ENCODE measurements at places on chromosomes 1 and 21.

GRCh38 chr1:13462682-13463081 is 51.1 kb downstream of the LRRC38 start:
- peaks cover 6% of the 10 kb centered on the region for H3K27me3 ChIP-seq
- no peak overlapping the region for H3K27ac ChIP-seq
- no peak overlapping the region for H3K4me3 ChIP-seq
- H3K4me1 ChIP-seq: no peaks in the 10 kb centered on the region
- no peak for DNase-seq

- H3K27me3 ChIP-seq: no peaks in the 10 kb centered on the region
- H3K36me3 ChIP-seq: peaks cover 86% of the 10 kb centered on the region
- peak overlapping the region; percentile 99 for H3K27ac ChIP-seq
- no peak for DNase-seq
- peaks cover 94% of the 10 kb centered on the region for H3K4me1 ChIP-seq
Observed at GRCh38 chr1:89719502-89720306, 86.8 kb downstream of the LRRC8C start.

- H3K4me1 ChIP-seq: no peaks in the 10 kb centered on the region
- H3K4me3 ChIP-seq: no peak overlapping the region
- no peak overlapping the region for H3K27ac ChIP-seq
Observed at GRCh38 chr1:68959461-68960030, 462.7 kb upstream of the DEPDC1 start.

DNA sequence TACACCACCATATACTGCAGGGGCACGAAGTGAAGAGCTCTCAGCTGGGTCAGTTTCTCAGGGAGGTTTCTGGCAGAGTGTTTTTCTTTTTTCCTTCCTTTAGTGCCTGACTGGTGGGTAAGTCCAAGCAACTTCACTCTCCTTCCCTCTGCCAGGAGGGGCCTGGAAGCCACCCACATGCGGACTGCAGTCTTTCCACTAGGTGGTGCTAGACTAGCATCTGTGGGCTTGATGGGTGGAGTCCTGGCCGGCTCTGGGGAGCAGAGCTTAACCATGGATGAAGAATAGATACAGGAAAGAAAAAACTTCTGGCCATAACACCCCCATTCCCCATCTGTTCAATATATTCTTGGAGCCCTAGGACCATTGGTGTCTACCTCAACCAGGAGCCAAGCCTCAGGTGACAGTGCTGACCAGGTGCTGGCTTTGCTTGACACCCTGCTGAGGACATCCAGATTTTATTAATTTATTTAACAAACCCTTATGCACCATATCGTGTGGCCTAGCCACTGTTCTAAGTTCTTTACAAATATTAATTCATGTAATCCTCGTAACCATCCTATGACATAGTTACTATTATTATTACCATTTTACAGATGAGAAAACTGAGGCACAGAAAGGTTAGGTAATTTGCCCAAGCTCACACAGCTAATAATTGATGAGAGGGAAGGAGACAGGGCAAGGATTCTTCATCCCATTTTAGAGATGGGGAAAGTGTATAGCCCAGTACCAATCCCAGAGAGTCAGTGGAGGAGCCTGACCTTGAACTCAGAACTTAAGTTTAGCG is 126.7 kb upstream of the CSF3R start:
- H3K27me3 ChIP-seq: peaks cover 7% of the 10 kb centered on the region
- peak; percentile 45 for DNase-seq
- no peak overlapping the region for H3K27ac ChIP-seq
- H3K36me3 ChIP-seq: no peaks in the 10 kb centered on the region
- H3K4me3 ChIP-seq: no peak overlapping the region

DNA sequence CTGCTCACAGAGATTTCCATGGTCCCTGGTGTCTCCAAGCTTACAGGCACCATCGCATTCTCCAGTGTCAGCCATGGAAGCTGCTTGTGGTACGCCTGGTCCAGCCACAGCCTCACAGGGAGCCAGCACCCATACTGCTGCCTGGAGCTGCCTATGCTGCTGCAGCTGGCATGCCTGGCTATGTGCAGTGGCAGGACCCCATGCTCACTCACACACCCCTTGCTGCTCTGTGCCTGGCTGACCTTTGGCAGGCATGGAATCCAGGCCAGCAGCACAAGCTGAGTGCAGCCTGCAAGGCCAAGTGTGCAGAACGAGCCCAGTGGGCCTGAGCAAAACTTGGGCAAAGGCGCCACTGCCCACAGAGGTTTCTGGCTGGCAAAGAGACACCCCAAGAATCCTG is 26.4 kb upstream of the DENND1B start:
- no peak overlapping the region for H3K27ac ChIP-seq
- no peak overlapping the region for H3K4me3 ChIP-seq
- H3K4me1 ChIP-seq: no peaks in the 10 kb centered on the region
- H3K36me3 ChIP-seq: peaks cover 14% of the 10 kb centered on the region
- no peak for DNase-seq

All from activated T-cell treated with anti-CD3 and anti-CD28 coated beads, Interleukin-2, amount 50 U/mL, for 24 hours (primary cell).